Left colon (tissue), 2 donors: ENCODE measurements at places on chromosomes 7 and 10. TPM values are rescaled to one million over a fixed set of nuclear protein-coding genes. Genes with fewer than 3 reads are reported as not detected.
A peak's percentile ranks its signal among the peaks of the same experiment; 100 is the strongest.

DNA sequence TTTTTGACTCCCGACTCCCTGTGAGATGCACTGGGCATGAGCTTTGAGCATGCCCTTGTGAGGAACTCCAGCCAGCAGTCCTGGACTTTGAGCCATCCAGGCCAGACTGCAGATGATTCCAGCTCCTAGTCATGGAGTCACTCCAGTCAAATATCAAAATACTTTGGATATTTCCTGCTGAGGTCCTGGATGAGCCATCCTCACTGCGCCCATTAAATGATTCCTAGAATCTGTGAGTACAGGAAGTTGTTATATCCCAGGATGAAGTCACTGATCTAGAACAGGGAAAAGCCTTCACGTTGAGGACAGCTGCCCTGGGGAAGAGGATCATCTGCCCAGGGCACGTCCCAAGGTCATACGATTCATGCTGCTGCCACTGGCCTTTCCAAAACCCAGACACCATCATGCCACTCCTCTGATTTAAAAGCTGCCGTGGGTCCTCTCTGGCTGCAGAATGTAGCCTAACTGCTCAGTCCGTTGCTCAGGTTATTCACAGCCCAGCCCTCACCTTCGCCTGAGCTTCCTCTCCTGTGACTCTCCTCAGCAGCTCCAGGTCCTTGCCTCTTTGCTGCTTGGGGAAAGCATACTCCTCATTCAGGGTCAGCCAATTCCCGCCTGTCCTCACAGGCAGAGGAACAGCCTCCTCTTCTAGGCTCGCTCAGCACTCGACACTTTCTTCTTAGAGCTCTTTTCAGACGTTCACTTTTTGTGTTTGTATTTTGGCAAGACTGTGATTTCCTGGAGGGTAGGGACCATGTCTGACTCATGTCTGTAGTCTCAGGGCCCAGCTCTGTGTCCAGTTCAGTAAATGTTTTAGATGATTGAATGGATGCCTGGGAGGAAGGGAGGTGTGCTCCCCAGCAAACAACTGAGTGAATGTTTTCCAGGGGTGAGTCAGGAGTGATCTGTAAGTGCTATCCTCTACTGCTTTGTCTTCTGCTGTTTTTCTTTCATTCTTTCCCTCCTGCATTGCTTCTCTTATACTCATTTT, 157.8 kb downstream of the SNX10 start:
- DNase-seq, result no peak

CTBP2 gene
- 107 TPM for total RNA-seq

- peak; percentile 34 for DNase-seq
These were observed 3.1 kb upstream of the HOXA10 start for GRCh38 chr7:27176962-27177794.

GRCh38 chr7:159226011-159226702, 81.5 kb upstream of the VIPR2 start:
- DNase-seq, result no peak

DNA sequence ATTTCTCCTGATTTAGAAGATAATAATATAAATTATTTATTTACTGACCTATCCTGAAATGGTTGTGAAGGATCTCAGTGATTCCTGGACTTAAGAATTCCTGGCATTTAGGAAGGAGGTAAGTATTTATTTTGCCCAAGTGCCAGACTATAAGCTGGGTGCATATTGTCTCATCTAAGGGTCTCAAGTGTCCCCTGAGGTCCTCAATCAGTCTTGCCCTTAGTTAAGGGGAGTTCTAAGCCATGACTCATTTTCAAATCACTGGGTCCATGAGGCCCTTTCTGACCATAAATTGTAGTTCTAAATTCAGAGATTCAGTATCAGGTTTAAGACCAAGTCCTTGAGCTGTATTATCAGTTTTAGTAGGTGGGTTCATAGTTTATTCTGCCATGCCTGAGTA, 251.6 kb upstream of the MEOX2 start:
- no peak for DNase-seq

DNA sequence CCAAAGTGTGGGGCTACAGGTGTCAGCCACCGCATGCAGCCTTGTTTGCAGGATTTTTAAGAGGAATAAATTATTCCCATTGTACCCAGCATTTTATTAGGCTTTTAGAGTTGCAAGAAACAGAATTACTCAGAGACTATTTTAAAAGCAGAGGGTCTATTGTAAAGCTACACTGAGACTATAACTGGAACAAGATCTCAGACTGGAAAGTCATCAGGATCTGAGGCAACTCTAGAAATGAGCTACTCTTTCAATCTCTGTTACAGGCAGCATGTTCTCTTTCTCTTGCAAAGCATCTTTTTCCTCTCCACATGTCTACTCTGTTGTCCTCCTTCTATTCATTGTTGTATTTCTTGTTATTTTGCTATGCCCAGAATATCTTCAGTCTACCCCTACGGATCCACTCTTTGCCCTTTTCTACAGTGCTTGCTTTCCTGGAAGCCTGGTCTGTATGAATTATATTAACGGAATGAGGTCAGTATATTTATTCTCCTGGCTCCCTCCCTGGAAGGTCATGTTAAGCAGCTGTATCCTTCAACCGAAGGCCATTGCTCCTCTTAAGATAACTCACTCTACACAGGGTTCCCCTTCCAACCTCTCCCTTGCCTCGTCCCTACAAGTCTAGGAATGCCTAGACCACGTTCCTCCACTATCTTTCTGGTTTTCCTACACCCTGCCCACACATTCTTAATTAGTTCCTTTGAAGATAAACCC, 27.7 kb upstream of the MICU1 start:
- no peak for DNase-seq

DNA sequence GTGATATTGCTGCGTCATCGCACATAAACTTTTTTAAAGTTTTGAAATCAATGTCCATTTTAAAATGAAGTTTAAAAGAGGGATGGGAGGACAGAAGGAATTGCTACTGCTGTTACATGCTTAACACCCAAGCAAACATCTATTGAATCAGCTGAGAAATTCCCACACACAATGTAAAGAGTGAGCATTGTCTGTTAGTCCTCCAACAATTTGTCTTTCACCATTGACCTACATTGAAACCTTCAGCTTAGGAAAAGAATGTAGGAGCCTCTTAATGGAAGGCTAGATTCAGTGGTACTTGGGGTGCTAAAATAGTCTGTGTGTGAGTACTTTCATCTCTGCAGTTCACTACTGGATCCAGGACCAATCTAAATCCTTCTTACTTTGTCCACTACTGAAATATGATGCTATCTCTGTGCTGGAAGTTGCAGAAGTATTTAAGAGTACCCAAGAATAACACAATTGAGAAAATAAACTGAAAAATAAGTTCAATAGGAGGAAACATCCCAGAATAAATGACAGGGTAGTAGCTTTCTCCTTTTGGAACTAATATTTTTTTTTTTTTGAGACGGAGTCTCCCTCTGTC, 23.8 kb upstream of the FBXW4 start:
- DNase-seq, result no peak

GRCh38 chr10:27844223-27844622, 98.6 kb upstream of the MKX start:
- DNase-seq, result no peak

- no peak for DNase-seq
These were observed 338.8 kb downstream of the NRG3 start for GRCh38 chr10:82213784-82214183.

DNA sequence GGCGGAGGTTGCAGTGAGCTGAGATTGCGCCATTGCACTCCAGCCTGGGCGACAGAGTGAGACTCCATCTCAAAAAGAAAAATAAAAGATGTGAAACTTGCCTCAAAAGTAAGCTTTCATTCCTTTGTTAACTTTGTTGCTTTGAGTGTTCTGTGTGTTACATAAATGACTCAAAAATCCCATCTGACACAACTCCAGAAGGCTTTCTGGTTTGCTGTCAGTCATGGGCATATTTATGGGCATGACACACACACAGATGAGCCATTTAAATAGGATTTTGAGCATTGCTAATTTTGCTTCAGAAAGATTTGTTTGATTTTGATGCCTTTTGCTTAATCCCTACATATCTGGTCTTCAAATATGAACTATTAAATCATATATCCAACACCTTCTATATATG, 82.6 kb downstream of the CACNB2 start:
- DNase-seq, result no peak

SKIDA1 gene
- not detected for total RNA-seq

DNA sequence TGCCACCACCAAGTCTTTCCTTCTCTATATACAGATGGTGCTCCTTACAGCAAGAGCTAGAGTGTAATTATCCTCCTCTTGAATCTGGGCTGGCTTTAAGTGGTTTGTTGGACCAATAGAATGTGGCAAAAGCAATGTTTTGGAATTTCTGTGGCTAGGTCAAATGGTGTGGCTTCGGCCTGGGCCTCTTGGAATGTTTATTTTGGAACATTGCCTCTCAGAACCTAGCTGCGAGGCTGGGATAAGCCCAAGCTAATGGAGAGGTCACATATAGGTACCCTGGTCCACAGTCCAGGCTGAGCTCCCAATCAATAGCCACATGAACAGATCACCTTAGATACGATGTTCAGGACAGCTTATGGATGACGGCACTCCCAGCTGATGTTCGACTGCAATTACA, 556.7 kb downstream of the TYW1 start:
- no peak for DNase-seq

LAMB1 gene
- total RNA-seq, result 95.9 TPM

DNA sequence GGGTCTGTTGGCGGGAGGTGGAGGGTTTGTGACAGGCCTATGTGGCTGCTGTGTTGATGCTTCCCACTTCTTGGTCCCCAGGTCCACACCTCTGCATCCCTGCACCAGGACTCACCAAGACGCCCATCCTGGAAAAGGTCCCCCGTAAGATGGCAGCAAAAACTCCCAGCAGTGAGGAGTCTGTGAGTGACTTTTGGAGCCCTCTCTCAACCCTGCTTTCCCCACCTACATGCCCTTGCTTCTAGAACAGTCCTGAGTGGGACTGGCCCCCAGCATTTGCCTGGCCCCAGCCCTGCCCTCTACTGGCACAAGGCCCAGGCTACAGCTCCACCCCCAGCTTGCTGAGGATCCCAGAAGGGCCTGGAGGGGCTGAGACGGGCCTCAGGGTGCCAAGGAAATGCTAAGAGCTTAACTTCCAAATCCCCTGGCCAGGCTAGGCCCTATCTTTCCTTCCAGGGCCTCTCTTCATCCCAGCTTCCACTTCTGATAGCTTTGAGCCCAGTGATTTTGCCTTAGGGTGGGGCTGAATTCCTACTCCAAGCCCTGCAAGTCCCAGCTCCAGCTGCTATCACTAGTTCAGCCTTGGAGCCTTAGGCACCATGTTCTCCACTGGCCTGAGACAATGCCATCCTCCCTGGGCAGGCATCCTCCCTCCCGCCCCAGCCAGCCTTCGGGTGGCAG, 2.7 kb downstream of the CHAT start:
- DNase-seq, result no peak

CISD1 gene
- total RNA-seq, result 50.2 TPM

SEC61A2 gene
- 5.7 TPM for total RNA-seq

TAS2R41 gene
- total RNA-seq, result not detected

DNA sequence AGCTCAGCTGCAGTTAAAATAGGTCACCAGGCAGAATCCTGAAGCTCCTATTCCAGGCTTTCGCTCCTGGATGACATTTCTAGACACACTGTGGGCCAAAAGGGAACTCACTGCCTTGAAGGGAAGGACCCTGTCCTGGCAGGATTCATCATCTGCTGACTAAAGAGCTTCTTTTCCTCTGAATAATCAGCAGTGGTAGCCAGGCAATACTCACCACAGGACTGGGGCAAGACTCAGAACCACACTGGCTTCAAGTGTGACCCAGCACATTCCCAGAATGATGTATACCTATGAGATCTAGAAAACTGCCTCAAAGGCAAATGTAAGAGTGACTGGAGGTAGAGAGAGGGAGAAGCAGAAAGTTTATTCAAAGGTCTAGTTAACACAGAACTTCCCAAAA, 29.5 kb upstream of the EBF3 start:
- DNase-seq, result no peak

CHAT gene
- total RNA-seq, result 0.59 TPM

DNA sequence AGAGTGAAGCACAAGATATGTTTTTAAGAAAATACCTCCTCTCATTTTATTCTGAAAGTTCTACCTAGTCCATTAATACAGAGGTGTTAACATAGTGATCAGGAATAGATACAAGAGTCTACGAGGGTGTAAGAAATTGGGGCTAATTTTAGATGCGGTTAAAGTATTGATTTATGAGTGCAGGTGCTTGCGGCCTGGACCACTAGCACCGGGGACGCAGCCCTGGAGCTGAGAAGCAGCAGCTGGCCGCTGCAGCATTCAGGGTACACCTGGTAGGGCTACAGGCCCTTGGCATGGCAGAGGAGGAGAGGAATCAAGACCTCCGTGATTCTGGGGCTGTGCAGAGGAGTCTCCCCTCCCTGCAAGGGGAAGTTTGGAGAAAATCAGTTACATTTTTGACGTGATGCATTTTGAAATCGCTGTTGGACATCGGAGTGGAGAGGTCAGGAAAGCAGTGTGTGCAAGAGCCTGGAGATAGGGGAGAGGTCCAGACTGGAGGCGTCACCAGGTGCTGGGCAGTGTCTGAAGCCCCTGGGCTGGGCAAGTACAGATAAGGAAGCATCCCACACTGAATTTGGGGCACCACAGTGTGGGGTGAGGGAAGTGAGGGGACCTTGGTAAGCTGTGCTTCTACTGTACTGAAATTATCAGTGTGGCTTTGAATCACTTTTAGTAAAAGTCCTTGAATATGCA, 112.3 kb downstream of the VWC2 start:
- DNase-seq, result no peak

BLNK gene
- 24.9 TPM for total RNA-seq

DNA sequence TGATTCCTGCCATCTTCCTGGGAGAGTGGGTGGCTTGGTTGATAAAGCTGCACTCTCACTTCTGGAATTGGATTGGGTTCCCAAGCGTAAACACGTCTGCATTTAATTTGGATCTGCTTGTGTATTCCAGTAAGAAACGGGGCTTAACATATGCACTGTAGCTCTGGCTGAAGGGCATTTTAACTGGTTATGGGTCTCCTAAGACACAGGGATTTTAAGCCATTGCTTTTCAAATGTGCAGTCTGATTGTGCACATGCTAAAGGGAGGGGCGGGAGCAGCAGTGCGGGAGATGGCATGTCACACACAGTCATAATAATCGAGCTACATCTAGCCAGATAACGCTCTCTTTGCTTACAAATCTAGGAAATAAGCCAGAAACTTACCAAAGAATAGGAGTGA, 247.3 kb upstream of the LYZL1 start:
- no peak for DNase-seq

- DNase-seq, result peak; percentile 99
These were observed at the start of gene IFRD1 for GRCh38 chr7:112449902-112450806. IFRD1 (plus strand) TSS chr7:112450460; CDS start chr7:112450689, 229 bp downstream.

DNA sequence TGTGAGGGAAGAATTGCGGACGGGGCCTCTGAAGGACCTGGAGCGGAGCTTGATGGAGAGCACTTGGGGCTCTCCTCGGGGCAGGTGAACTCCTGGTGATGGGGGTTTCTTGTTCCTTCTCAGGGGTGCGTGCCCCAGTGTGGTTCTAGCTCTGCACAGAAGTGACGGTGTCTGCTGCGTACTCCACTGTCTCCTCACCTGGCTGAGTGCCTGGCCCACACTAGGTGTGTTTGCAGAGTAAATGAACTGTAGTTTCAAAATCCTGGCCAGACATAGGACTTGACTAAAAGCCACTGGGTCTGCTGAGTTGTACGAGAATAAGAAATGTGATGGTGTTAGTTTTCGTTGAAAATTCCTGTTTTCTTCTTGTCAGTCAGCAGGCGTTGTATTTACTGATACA, 35.6 kb downstream of the DYNC2I1 start:
- no peak for DNase-seq

INA gene
- 0.78 TPM for total RNA-seq
